ENCODE measurements at places on chromosomes 1 and 21.

- no peak for DNase-seq
Measured at GRCh38 chr1:243230914-243231313, 24.2 kb downstream of the CEP170 start.

GRCh38 chr1:242059976-242060375, 61.1 kb upstream of the MAP1LC3C start:
- no peak for DNase-seq

- no peak for DNase-seq
Measured at GRCh38 chr1:215474940-215475339, 92.2 kb upstream of the KCTD3 start.

- no peak for DNase-seq
Measured at GRCh38 chr1:99602404-99602969, 43.4 kb upstream of the PALMD start.

DNA sequence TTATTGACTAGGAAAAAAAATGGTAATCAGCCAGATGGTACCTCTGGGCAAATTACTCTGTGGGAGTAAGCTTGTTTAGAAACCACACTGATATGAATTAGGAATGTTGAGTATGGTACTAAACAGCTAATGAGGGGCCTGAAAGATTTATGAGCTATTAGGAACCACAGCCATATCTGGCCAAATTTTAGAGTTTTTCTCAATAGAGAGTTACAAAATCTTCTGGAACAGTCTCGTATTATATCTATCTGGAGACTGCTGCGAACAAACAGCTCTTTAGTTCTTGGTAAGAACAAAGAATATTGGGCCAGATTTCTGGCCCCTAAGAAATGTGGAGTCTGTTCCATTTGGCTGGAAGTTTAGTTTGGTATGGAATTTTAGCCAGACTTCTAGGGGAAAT, 4.9 kb upstream of the PODN start:
- no peak for DNase-seq

- DNase-seq: no peak
Measured at GRCh38 chr1:89894210-89895201, 73.7 kb downstream of the LRRC8D start.

- no peak for DNase-seq
Measured at GRCh38 chr1:6097824-6098223, 52.1 kb downstream of the KCNAB2 start.

DNA sequence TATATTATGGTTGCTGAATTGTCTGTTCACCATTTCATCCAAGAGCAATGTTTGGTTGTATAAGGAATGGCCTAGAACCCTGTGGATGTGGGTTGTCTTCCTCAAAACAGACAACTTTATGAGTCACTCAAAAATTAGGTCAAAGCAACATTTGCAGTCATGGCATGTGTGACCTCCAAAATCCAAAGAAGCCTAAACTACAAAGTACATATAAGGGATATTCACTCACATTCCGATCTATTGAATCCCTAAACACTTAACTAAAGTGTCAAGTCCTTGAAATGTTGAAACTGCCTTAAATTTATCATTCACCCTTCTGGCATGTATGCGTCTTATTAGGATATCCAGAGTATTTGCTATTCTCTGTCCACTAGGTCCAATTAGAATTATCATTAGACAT, 491.5 kb downstream of the NUF2 start:
- no peak for DNase-seq

- DNase-seq: no peak
Measured at GRCh38 chr1:87243573-87243972, 85.1 kb upstream of the LMO4 start.

- DNase-seq: peak; percentile 63
Measured at GRCh38 chr21:45830221-45830640, 151.3 kb upstream of the COL6A1 start.

DNA sequence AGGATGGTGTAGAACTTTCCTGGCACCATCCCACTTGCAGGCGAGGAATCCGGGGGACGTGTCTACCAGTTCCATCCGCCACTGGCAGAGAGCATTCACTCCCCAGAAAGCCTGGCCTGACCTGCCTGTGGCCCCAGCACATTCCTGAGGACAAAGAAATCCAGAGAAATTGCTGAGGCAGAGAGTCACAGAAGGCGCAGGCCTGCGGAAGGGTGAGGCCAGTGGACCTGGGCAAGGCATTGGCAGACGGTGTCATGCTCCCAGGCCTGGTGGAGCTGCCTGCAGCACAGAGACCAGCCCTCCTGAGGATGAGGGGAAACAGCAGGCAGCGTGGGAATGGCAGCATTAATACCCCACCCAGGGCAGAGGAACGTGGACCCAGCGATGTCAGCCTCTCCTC, 81.2 kb upstream of the F3 start:
- DNase-seq: no peak

DNA sequence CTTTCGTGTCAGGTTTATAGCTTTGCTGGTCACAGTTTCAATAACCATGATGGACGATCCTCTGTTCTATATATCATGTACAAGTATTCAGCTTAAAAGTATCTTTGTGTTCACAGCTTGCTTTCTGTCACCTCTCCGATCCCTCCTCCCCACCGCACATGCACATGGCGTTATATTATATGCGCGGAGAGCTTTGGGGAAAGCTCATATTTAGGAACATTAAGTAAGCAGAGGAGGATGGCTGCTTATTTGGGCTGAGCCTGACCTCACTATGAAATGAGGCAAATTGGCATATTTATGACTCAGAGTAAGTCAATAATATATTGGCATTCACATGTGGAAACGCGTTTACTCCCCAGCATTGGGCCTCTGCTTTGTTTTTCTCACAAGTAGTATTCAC, 360.5 kb downstream of the HLX start:
- no peak for DNase-seq

- no peak for DNase-seq
Measured at GRCh38 chr1:7485086-7485780, 285.9 kb upstream of the VAMP3 start.

DNA sequence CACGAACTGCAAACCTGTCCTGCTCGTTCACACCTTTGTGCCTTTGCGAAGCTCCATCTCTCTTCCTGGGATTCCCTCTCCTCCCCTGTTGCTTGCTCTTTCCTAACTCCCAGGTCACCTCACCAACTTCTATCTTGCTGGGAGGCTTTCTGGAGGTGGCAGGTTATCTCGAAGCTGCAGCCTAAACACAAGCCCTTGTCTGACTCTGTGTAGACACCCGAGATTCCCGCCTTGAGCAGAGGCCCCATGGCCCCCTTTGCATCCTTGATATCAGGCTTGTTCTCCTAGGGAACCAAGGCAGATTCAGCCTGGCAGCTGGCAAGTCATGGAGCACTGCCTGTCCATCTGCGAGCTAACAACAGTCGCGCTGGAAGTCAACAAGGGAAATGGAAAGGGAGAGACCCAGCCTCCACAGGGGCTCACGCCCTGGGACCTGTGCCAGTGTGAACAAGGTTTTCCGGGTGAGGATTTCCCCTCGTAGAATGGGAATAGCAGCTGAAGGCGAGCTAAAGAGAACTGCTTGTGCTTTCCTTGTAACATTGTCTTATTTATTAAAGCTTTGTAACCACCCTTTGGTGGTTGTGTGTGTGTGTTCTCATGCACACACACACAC, 109.5 kb upstream of the JUN start:
- DNase-seq: no peak

GRCh38 chr1:56065729-56066128, 513.6 kb downstream of the PLPP3 start:
- no peak for DNase-seq

DNA sequence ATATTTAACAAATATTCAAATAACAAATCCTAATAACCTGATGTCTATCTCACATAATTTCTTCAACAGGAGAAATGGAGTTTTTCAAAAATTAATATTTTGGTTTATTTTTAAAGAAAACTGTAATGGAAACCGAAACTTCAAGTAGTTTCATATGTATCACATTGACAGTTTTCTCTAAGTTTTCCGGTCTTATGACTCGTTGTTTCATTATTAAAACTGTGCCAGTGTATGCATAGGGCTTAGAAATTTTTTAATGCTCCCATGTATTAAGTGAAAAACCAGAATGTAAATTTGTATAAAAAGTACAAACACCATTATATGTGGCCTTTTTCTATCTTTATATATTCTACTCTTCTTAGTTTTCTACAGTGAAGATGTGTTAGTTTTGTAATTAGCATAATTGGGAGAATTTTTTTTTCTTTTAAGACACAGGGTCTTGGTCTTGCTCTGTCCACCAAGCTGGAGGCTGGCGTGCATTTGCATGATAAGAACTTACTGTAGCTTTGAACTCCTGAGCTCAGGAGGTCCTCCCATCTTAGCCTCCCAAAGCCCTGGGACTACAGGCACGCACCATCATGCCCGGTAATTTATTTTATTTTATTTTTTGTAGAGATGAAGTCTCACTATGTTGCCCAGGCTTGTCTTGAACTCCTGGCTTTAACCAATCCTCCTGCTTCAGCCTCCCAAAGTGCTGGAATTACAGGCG, 43.9 kb upstream of the SAMSN1 start:
- no peak for DNase-seq

- DNase-seq: no peak
Measured at GRCh38 chr1:82392513-82392912, 591.8 kb downstream of the ADGRL2 start.

DNA sequence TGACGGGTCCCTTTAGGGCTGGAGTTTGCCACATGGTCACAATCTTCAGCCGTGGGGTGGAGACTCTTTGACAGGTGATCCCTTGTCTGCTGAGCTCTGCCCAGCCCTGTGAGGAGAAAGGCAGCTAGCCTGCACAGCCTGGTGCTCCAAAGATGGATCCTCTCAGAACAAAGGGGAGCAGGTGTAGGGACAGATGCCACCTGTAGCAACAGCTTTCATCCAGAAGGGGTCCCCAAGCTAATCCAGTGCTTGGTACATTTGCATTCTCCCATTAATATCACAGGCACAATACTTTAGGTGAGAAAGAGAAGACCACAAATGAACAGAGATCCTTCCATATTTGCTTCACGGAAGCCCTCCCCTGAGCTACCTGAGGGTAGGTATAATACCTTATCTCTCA, 93.2 kb downstream of the CCDC185 start:
- DNase-seq: no peak

DNA sequence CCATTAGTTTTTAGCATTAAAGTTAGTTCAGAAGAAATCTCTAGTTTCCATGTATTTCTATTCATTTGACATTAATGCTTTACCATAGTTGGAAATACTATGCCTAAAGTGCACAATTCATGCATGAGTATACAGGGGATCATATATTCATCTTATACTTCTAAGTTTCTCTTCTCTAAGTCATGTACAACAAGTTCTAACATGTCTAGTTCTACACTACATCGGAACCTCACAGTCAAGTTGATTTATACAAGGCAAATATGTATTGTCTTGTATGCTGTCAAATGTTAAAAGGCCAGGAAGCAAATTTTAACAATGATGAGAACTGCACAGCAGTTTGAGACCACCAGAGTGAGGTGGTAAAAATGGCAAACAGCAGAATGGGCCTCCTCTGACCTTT, 22.9 kb upstream of the MOB3C start:
- DNase-seq: no peak

DNA sequence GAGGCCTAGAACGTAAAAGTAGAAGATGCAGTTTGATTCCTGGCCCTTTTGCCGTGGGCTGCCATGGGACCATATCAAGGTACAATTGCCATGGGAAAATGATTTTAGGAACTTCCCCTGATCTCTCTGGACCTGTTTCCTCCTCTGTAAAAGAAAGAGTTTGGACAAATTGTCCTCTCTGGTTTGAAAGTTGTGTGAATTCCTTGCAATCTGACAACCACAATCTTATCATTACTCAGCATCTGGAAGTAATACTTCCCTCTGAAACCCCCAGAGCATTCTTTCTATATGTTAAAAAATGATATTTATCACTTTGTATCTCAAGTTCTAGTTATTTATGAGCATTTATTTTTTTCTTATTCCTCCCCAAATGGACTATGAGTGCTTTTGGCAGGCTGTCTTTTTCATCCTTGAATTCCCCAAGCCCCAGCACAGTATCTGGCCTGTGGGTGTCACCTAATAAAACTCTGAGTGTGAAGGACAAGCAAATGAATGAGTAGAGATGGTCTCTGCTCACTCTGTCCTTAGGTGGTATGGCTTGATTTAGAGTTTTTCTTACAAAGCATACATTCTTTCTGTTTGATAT, 181.1 kb downstream of the DYRK1A start:
- DNase-seq: no peak

- DNase-seq: no peak
Measured at GRCh38 chr1:118110580-118110979, 74.4 kb downstream of the SPAG17 start.

GRCh38 chr1:10046356-10047085, 13.8 kb downstream of the UBE4B start:
- no peak for DNase-seq

GRCh38 chr21:45998871-45999580, 17.5 kb downstream of the COL6A1 start:
- no peak for DNase-seq

GRCh38 chr1:63068626-63069025, 253.7 kb upstream of the FOXD3 start:
- no peak for DNase-seq

- no peak for DNase-seq
Measured at GRCh38 chr21:45002381-45003204, 62.8 kb downstream of the SLX9 start.

- no peak for DNase-seq
Measured at GRCh38 chr1:154490317-154490716, 11.7 kb upstream of the TDRD10 start.

GRCh38 chr1:173161510-173162221, 45.5 kb downstream of the TNFSF4 start:
- DNase-seq: no peak

DNA sequence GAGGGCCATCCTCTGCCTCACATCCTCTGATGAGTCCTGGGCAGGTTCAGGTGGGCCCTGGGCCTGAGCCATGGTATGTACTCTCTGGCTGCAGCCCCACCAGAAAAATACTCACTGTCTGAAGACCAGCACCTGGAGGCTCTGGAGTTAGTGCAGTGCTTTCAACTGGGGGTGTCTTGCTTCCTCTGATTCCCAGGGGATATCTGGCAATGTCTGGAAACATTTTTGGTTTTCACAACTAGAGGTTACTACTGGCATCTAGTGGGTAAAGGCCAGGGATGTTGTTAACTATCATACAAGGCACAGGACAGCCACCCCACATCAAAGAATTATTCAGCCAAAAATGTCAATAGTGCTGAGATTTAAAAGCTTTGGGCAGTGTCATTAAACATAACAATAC, 152.7 kb downstream of the HIVEP3 start:
- no peak for DNase-seq

GRCh38 chr21:27391990-27392389, 425.1 kb upstream of the ADAMTS5 start:
- DNase-seq: no peak

- DNase-seq: no peak
Measured at GRCh38 chr1:94044290-94044790, 76.6 kb downstream of the ABCA4 start.

GRCh38 chr1:224641030-224641429, 24.9 kb downstream of the CNIH3 start:
- no peak for DNase-seq
